ENCODE measurements at places on chromosomes 12 and 14. TPM values are rescaled to one million over a fixed set of nuclear protein-coding genes. Genes with fewer than 3 reads are reported as not detected.

ZNF664 gene
- 82.5 TPM for total RNA-seq

TMEM30B gene
- 0.45 TPM for total RNA-seq

GPR135 gene
- total RNA-seq, result 5.7 TPM

DPY19L2 gene
- 3.6 TPM for total RNA-seq

DENND5B gene
- 9.2 TPM for total RNA-seq

BIN2 gene
- not detected for total RNA-seq

CD163L1 gene
- total RNA-seq, result 0.10 TPM

DNA sequence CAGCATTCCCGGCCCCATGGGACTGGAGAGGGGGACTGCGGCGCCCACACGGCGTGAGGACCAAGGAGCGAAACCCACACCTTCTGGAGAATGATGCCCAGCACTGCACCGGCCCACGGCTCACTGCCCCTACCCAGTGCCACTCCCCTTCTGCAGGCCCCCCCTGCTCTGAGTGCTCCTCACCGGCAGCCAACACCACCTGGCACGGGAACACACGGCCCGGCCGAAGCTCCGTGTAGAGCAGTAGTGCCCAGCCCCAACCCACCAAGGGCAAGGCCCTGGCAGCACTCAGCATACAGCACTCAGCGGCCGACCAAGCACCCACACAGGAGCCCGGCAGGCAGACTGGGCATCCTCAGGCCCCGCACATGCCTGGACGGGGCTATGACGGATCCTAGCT is 13.4 kb downstream of the BTBD6 start:
- DNase-seq, result no peak

- no peak for DNase-seq
These were observed 216.7 kb downstream of the NUAK1 start for GRCh38 chr12:105921872-105922669.

GRCh38 chr14:63504648-63505047 is 38.5 kb downstream of the PPP2R5E start:
- peak; percentile 31 for DNase-seq

GRCh38 chr14:56100556-56100955 is 17.7 kb upstream of the PELI2 start:
- DNase-seq, result peak; percentile 70

GRCh38 chr12:32901553-32901952 is 5.0 kb upstream of the PKP2 start:
- DNase-seq, result no peak

GRCh38 chr14:59301354-59301753 is 112.9 kb downstream of the DAAM1 start:
- DNase-seq, result no peak

- no peak for DNase-seq
These were observed 2.1 kb downstream of the SLC8B1 start for GRCh38 chr12:113332688-113333417.

DNA sequence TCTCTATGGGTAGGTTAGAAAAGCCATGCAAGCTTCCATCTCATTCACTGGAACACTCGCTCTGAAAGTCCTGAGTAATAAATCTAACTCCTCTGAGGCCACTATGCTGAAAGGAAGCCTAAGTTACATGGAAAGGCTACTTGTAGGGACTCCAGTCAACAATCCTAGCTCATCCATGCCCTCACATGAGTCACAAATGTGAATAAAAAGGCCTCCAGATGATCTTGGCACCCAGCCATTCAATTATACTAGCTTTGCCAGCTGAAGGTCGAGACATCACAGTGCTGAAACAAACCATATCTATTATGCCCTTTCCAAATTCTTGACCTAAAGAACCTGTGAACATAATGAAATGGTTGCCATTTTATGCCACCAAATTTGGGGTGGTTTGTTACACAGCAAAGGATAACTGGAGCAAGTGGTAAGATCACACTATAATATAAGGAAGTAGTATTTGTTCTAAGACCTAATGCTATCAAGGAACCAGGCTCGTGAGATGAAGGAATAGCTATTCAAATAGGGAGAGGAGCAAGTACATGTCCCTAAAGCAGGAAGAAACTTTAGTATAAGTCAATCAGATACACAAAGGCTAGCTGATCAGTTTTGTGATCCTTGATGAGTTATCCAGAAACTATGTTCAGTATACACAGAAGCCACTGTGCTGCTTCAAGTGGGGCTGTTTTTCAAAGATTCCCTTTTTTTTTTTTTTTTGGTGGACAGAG is 142.1 kb downstream of the MED13L start:
- DNase-seq, result peak; percentile 83

- no peak for DNase-seq
These were observed 39.1 kb downstream of the FGD6 start for GRCh38 chr12:95178136-95178535.

- DNase-seq, result no peak
These were observed 10.4 kb downstream of the PCNX1 start for GRCh38 chr14:70917633-70918032.

DNA sequence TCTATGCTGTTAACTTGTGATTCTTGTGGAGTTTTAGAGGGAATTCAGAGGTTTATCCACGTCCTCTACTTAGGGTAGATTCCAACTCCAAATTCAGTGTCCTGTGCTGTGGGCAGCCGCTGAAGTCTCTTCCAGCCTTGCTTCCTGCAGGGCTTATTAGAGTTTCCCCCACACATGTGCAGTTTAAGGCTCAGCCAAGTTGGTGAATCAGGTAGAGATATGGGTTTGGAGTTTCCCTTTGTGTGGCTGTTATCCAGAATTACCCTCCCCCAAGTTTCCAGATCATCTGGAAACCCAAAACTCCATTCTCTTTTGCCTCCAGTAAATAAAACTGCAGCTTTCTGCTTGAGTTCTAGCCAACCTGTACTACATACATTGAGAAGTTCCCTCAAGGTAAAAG is 853.7 kb downstream of the GALC start:
- DNase-seq, result no peak

DNA sequence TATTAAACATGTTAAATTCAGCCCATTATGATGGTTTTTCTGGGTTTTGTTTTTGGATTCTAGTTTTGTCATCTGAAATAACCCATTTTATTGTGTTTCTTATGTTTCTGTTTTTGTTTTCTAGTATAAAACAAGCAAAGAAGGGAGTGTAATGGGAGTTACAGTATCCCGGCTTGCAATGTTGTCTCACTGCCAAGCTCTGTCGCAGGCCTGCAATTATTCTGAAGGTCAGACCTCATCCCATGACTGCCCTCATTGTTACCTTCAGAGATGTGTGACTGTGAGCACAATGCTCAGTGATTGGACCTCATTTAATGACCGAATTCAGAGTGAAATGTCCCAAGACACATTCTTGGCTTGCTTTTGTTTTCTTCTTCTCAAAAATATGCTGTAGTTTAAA is 73.0 kb upstream of the ATF1 start:
- DNase-seq, result peak; percentile 59

- no peak for DNase-seq
These were observed 6.8 kb downstream of the ACAD10 start for GRCh38 chr12:111692575-111693210.

DNA sequence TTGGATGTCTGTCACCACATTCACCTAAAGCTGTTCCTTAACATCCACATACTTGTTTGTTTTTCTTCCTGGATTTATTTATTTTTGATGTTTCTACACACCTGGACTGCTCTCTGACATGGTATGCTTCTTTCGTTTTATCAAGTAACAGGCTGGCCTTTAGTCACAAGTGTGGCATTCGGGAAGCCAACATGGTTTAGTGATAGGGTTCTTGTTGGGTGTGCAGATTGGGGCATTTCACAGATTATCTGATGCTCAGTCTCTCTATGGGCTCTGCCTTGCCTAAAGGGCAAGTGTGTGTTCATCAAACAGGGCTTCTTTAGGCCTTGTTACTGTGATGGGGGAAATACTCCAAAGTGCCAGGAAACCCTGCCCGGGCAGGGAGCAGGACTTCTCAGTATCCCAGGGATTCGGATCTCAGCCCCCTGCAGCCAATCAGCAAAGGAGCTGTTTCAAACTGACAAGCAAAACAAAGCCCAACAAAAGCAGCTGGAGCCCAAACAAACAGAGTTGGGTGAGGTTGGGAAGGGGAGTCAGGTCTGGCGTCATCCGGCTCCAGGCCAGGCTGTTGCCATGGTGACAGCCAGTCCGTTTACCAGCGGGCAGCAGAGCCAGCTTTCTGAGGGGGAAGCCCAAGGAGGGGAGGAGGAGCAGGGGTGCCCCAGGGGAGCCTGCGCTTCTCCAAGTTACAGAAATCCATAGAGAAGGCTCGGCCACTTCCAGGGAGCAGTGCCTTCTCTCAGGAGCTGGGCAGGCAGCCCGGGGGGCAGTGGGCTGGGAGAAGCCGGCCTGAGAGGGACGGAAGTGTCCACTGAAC is 31.9 kb downstream of the FOS start:
- DNase-seq, result peak; percentile 84

GRCh38 chr12:51421266-51421884 is 3.3 kb upstream of the SLC4A8 start:
- peak; percentile 58 for DNase-seq

DNA sequence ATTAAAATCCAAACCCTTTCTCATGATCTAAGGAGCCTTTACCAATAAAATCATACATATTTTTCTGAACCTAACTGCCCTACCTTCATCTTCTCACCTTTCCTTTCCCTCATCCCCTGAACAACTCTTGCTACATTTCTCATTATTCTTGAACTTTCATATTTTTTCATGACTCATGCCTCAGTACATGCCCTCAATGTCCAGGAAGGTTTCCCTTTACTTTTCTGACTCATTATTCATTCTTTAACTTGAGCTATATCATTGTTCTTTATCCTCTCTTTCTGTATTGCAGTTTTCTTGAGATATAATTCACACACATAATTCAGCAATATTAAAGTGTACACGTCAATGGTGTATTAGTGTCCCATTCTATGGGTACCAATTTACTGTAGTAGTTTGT is 231.0 kb downstream of the ALG10B start:
- DNase-seq, result no peak

GRCh38 chr12:132428936-132429601 is 60.9 kb upstream of the FBRSL1 start:
- no peak for DNase-seq

GRCh38 chr14:22418631-22419030 is 170.4 kb downstream of the DAD1 start:
- DNase-seq, result no peak
